OCI-M1 (cell line): ENCODE measurements at places on chromosomes 1 and 21.
A peak's percentile ranks its signal among the peaks of the same experiment; 100 is the strongest.

GRCh38 chr1:180167721-180168467, 13.2 kb downstream of the QSOX1 start:
- no peak for DNase-seq

DNA sequence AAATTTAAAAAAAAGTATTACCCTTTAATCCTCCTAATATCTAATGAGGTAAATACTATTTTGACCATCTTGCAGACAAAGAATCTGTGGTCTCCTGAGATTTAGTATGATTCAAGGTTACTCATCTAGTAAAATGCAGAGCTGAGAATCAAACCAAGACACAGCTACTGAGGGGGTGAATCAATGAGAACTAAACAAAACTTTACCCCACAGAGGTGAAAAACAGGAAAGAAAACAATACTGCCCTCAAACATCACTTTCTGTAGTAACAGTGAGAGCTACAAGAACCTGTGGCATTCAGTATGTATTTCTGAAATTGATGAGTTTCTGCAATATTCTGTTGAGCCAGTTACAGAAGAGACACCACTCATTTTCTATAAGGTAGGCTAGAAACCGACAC, 85.1 kb downstream of the JAK1 start:
- DNase-seq: no peak

DNA sequence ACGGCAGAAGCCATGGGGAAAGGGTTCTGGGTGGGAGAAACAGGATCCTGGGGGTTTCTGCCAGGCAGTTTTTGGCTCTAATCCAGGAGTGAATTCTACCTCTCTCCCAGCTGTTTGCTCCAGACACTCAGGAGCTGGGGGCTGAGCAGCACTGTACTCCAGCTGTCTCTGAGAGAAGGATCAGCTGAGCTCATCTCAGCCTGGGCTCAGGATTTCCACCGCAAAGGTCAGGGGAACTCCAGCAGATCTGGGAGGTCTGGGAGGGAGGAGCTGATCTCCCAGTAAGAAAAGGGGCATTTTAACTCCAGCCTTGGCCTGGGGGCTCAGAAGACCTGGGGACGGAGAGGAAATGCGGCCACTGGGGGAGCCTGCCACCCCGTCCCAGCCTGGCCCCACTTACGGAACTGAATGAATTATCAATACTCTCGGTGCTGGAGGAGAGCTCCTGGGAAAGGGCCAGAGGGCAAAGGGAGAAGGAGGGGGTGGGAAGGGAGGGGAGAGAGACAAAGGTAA, 17.3 kb downstream of the PI4KB start:
- DNase-seq: no peak

- peak; percentile 91 for DNase-seq
Observed at GRCh38 chr1:227437495-227438008, 119.3 kb upstream of the CDC42BPA start.

GRCh38 chr1:157203166-157203565, 65.0 kb upstream of the ETV3 start:
- DNase-seq: no peak

DNA sequence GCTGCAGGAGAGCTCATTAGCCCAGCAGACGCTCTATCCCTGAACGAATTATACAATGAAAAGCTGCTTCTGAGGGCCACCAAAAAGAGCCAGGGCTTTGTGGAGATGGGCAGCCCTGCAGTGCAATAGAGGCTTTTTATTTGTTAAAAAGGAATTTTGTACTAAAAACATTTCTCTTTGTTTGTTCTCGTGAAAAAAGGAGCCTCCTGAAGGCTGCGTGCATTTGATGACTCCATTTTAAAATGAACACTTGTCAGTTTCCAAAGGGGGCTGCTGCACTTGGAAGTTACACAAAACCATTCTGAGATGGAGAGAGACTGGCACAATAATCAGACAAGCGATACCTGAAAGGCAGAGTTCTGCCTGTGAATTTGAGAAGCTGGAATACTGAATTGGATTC, 202.8 kb downstream of the NTNG1 start:
- no peak for DNase-seq
